ENCODE measurements at places on chromosomes 7 and 10.

GRCh38 chr10:89167915-89168314 is 39.2 kb downstream of the CH25H start:
- DNase-seq, result no peak

- DNase-seq, result no peak
Measured at GRCh38 chr7:16615228-16615627, 30.3 kb downstream of the ANKMY2 start.

DNA sequence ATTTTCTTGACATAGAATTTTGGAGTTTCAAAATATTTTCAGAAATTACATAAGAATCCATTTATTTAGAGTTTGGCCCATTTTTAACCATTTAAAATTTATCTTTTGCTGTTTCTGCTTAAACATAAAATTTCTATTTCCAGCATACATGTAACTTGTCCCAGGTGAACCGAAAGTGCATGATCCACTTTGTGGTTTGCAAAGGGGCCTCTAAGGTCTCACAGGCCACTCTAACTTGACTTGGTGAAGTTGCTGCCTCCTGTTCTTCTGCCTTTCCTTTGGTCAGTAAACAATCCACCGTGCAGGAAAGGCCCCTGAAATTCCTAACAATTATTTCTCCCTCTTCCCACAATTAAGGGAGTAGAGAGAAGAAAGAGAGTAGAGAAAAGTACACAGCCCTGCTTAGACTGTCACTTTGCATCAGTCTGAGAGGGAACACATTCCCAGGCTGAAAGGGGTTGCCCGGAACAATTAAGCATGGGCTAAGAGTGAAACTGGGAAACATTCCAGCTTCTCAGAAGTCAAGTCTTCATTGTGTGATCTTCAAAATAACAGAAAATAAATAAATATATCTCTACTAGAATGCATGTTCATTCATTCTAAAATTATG is 79.5 kb upstream of the SEMA3A start:
- no peak for DNase-seq

DNA sequence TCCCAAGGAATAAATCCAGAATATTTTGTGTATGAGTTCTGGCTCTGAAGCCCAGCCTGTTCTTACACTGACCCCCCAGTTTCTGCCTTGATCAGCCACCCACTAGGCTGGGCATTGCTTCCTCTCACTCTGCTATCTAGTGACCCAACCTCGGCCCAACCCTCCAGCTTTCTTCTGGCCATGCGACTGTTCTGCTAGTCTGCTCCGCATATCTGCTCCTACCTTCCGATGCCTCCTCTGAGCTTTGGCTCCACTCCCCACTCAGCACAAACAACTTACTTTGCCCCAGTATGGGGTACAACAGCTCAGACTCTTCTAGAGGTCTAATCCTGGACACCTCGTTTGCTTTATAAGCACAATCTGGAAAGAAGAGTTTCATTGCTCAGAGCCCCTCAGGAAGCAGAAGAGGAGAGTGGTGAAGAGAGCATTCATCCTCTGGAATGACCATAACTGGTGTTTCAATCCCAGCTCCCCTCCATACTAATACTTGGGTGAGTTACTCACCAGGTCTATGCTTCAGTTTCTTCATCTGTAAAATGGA is 99.6 kb downstream of the NPSR1 start:
- no peak for DNase-seq

- no peak for DNase-seq
Measured at GRCh38 chr7:124713086-124713485, 52.5 kb downstream of the GPR37 start.

DNA sequence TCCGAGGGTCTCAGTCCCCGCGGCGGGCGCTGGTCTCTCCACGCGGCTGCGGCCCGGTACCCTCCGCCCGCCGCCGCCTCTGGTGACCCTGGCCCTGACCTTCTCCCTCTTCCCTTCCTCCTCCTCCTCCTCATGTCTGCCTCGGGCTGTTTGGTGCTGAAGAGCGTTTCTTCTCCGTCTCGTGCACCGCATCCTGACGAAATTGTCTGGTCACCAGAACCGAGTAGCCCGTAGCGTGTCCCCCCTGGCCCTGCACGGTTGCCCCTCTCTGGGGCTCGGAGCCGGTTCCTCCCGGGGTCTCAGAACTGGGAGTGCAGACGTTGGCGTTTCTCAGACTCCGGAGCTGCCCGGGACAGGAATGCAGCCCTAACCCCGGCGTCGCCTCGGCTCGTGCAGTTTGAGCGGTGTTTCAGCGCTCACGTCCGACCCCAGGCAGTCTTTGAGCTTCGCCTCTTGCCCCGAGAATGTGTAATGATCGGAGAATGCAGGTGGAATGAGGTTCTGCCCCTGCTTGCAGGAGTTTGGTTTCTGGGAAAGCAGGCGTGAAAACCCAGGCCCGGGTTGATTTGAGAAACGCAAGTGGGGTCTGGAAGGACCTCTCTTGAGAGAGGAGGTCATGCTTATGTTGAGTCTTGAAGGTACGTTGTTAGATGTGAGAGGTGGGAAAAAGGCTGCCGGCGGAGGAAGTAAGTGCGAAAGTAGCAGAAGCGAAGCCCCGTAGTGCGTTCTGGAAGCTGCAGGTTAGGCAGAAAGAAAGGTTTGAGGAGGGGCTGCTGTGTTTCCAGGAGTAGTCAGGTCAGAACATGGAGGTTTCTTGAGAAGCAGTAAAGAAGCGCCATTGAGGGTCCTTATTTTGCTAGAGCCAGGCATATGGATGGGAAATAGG is 743 bp downstream of the RBM17 start:
- DNase-seq, result no peak

DNA sequence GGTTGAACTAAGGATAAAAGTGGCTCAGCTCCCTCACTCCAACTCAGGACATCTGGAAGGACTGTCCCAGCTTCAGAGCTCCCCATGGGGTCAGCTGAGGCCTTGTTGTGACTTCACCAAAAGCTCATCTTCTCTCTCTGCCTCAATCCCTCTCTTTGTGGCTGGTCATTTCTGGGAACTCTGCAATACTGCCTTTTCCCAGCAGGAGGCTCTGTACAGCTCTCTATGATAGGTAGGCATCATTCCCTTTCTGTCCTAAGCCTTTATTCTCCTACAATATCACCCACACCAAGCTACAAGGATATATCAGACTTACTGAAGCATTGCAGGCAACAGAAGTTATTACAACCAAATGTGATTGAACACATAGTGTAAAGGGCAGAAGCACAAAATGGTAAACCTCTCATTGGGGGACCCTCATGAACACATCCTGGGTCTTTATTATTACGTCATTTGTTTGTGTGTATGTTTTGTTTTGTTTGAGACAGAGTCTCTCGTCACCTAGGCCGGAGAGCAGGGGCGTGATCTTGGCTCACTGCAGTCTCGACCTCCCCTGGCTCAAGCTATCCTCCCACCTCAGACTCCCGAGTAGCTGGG is 36.7 kb upstream of the PRPS1L1 start:
- no peak for DNase-seq

DNA sequence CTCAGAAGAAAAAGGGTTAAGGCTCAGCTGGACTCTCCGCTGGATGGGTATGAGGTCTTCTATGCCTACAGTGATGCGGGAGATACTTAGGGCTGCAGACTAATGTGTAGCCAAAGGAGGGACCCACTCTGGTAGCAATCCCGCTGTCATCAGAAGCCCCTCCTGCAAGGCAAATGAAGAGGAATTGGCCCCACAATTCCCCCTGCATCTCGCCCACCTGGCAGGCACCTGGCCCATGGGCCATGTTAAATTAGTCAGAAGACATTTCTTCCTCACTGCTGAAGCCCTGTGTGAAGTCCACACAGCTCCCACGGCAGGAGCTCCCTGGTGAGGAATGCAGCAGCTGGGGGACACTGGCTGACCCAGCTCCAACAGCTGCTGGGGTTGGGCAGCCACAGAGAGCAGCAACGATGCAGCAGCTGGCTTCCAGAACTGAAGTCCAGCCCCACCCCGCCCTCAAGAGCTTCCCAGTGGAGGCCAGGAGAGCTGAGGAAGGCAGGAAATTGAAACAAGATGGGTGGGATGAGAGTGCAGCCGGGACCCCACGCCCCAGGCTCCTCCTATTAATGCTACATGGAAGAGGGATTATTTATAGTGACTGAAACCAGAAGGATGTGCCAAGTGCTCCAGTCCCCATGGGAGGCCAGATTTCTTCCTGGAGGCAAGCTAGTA is 5.5 kb downstream of the VSTM4 start:
- DNase-seq, result peak; percentile 80

DNA sequence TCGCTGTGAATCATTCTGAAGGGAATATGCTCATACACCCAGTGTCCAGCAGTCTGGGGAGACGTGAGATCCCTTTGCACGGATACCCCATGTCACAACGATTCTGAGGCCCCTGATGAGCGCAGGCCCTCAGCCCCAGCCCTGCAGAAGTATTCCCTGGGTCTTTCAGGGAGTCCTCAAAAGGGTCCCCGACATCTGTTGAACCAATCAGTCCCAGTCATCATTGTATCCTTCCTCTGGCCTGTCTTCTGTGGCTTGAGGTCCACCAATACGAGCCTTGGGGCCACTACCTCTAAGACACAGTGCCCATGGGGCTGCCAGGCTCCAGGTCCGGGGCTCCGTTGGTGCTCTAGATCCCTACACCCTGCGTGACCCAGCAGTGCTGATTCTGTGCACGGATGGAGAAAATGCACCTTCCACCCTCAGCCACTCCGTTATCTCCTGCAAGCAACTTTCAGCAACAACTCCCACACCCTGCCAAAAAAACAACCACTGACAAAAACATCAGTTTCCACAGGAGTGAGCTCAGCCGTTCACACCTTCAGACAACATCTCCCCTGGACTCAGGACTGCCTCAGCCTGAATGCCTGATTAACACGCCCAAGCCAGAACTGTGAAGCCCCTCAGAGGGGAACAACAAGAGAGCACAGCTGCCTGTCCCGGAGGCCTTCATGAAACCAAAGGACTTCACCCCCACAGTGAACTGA is 46.9 kb upstream of the KDM7A start:
- DNase-seq, result no peak

DNA sequence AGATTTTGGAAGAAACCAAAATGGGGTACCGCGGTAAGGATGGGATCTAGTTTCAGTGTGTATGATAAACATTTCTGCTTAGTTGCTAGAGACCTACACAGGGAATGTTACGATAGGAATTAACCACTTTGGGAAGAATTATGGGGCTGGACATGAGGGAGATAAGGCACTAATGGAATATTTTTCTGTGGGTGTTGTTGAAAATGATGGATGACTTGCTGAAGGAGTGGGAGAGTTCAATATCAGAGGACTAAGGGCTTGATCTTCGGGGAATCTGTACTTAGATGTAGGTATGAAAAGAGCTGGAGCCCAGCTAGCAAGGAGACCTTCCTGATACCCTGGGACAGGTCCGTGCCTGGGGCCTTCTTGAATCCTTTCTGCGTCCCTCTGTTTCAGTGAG is 303.7 kb downstream of the EXOC4 start:
- DNase-seq, result no peak

DNA sequence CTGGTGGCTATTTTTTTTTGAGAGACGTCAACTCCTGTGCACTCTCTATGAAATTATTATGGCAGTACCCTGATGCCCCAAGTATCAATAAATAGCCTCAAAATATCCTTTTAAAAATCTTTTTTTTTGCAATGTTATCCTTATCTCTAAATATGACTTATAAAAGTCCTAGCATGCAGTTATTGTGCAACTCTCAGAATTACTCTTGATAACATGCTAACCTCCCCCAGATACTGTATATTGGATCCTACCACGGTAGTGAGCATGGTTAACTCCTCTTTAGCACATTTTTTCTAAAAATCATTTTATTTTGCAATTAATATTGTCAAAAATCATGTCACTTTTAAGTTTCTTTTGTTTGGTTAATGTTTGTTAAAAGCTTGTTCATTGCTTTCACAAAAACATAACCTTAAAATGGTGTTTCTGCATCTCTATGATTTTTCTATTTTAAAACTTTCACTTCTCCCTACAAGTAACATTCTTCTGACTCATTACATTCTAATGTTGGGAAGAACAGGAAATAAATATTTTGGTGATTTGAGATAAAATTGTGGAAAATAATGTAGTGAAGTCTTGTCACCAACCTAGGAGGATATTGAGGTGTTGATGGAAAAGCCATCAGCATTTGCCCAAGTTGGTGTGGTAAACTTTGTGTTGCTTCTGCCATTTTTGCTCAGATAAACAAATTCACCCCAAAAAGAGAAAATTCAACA is 42.1 kb upstream of the ADRA2A start:
- no peak for DNase-seq

- no peak for DNase-seq
Measured at GRCh38 chr7:25391295-25391861, 163.1 kb upstream of the NPVF start.

DNA sequence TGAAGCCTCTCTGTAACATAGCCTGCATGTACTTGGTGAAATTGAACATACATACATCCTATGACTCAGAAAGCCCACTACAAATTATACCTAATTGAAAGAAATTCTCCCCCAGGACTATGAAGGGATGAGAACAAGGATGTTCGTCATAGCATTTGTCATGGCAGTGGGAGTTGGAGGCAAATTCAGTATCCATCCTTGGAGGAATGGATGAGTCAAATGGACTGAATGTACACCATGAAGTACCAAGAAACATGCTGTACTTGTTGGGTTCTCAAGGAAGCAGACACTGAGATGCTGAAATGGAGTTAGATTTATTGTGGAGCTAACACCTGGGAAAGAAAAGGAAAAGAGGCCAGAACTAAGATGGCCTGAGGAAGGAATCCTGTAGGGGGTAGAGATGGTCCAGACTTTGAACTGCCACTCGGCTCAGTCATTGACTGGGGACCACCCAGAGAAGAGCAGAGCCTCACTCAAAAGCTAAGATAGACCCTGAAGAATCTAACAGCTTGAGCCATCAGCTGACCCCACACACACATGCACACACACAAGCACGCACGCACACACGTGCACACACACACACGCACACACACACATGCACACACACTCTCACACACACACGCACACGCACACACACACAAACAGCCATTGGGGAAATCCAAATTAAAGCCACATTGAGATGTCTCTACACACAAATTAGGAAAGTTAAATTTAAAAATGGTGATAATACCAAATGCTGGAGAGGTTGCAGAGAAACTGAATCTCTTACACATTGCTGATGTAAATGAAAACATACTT is 22.3 kb downstream of the AOC1 start:
- peak; percentile 37 for DNase-seq

DNA sequence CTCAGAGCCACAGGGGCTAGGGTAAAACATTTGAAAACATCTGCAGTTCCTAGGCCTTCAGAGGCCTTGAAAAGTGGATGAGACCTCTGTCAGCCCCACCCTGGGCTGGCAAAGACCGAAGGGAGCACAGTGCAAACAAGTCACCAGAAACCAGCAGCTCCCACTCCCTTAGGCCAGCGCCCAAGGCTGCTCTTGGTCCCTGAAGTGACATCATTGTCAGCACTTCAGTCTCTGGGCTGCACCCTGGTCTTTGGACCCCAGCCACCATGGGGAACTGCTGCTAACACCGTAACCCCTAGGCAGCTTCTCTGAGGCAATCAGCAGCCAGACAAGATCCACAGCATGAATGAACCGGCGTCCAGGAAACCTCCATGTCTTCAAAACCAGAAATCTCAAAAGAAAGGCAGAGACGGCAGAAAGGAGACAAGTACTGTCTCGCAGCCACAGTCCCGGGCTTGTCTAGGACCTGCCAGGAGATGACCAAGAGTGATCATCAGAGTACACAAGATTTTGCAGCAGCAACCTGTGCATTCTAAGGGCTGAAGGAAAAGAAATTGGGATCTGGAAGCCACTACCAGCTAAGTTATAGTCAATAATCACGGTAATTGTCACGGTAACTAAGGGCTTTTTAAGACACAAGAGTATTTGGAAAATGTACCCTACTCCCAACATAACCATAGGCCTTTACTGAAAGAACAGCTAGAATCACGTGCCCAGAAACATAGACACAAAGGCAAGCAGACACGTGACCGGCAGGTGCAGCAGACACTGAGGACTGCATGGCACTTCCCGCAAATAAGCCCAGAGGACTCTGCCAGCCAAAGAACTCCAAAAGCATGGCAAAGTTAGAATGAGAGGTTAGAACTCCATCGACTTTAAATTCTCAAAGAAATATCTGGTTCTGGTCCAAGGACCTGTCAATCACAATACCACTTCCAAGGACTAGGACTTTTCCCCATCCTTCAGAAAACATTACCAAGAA is 23.3 kb downstream of the CPXM2 start:
- no peak for DNase-seq
